CD4-positive, alpha-beta T cell treated with Interleukin-10 for 1 hour (primary cell): ENCODE measurements at places on chromosomes 7 and 10.

DNA sequence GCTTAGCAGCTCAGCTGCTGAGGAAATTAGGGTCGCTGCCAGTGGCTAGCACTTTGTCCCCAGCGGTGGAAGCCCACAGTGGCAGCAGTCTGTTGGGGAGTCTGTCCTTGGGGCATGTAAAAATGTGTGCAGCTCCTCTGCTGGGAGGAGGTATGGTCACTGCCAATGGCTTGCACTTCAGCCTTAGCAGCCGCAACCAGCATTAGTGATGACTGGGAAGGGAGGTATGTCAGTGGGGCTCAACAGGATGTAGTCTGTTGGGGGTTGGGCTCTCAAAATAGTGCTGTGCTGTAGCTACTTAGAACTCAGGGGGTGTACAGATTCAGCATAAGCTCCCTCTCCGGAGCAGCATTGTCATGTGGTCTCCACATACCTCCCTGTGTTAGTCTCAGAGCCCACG lies 189.9 kb downstream of the ZEB1 start:
- DNase-seq, result no peak

- DNase-seq, result no peak
Observed at GRCh38 chr10:132480356-132480755, 57.2 kb upstream of the INPP5A start.

- DNase-seq, result no peak
Observed at GRCh38 chr7:55134786-55135185, 116.0 kb downstream of the EGFR start.

GRCh38 chr7:124101173-124101768 lies 68.4 kb upstream of the TMEM229A start:
- DNase-seq, result no peak

- no peak for DNase-seq
Observed at GRCh38 chr10:31754803-31755624, 173.6 kb downstream of the ARHGAP12 start.

DNA sequence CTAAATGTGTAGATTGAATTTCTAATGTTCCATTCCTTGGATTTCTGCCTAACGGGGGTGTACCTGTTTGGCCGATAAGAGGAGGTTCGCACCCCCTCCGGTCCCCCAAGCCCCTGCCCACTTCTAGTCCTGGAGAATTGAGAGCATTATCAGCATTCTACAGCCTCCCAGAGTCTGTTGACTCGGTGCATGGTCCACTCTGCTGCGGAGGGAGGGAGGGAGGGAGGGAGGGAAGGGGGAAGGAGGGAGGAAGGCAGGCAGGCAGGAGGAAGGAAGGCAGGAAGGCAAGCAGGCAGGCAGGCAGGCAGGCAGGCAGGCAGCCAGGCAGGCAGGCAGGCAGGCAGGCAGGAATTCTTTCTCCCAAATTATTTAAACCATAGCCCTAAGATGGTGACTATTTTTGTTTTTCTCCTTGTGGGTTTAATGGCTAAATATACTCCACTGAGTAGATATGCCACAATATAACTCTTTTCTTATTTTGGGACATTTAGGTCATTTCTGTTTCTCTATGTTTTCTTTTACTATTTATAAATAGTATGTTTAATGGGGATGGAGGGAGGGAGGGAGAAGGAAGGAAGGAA lies 69.5 kb upstream of the CHST15 start:
- no peak for DNase-seq

DNA sequence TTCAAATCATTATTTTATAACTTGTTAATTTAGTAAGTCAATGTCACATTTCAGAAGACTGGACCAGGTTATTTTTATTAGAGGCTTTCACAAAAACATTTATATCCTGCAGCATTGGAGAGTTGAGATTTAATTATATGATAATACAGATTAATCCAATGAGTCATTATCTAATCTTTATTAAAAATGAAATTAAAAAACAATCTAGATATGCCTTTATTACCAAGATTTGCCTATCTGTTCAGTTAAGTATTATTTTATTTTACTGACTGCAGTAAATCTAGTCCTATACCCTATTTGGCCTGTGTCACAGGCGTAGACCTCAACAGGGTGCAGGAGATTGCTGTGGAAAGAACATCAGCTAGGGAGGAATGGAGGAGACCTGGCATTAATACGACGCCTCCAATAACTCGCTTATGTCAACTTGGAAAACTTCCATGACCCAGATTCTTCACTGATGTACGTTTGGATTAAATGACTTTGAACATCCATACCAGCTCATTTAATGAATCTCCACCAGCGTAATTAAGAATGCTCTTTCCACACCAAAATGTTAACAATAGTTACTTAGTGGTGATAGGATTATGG lies 18.2 kb downstream of the PAXIP1 start:
- DNase-seq, result no peak

DNA sequence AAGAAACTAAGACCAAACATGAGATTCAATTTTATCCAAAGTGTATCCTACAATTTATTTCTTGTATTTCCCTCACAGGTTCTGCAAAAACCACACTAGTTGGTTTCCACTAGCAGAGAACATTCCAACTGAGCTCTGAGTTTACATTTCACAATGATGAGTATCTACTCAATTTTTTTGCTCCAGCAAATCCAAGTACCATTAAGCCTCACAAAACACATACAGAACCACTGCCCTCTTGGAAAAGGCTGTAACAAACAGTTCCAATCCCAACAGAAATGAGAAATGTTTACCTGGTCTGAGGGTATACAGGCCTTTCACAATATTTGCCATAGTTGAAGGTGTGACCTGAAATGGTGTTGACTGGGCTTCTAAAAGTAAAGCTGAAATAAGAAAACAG lies 59.9 kb downstream of the CACUL1 start:
- DNase-seq, result no peak

- DNase-seq, result no peak
Observed at GRCh38 chr7:151056666-151057505, 811 bp downstream of the CDK5 start.

- no peak for DNase-seq
Observed at GRCh38 chr7:5541087-5541992, 117.7 kb upstream of the TNRC18 start.

DNA sequence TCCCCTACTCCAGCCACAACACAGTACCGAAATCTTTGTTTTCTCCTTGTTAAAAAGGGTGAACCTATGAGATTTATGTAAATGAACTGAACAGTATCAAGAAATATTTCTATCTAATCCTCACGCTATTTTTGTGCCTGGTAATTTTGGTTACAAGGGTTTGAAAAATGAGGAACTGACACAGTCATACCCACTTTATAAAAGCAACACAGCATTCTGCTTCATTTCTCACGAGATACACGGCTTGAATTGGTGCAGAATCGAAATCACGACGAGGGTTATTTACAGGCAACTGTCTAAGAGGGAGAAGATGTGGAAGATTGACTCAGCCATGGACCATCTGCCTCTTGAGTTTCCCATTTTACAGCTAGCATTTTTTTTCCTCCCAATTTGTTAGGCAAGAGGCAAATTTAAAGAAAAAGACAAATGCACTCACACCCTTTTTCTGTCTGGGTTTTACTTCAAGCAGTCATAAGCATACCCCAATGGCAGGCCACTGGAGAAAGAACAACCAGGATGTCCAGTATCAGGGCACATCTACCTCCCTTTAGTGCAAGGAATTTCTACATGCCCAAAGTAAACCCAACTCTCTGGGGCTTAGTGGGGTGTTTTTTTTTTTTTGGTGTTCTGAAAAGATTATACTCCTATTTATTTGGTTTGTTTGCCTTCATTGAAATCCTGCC lies 108.1 kb downstream of the ITGB8 start:
- DNase-seq, result no peak

GRCh38 chr10:36597756-36598320 lies 527.6 kb upstream of the ANKRD30A start:
- DNase-seq, result no peak

- DNase-seq, result no peak
Observed at GRCh38 chr7:108375668-108376067, 80.6 kb downstream of the NRCAM start.
